Hematopoietic multipotent progenitor cell treated with erythropoietin and hydrocortisone succinate and interleukin-3 and kit ligand, for 4 days (in vitro differentiated cells): ENCODE measurements at places on chromosomes 2 and 18.
A peak's percentile ranks its signal among the peaks of the same experiment; 100 is the strongest.

DNA sequence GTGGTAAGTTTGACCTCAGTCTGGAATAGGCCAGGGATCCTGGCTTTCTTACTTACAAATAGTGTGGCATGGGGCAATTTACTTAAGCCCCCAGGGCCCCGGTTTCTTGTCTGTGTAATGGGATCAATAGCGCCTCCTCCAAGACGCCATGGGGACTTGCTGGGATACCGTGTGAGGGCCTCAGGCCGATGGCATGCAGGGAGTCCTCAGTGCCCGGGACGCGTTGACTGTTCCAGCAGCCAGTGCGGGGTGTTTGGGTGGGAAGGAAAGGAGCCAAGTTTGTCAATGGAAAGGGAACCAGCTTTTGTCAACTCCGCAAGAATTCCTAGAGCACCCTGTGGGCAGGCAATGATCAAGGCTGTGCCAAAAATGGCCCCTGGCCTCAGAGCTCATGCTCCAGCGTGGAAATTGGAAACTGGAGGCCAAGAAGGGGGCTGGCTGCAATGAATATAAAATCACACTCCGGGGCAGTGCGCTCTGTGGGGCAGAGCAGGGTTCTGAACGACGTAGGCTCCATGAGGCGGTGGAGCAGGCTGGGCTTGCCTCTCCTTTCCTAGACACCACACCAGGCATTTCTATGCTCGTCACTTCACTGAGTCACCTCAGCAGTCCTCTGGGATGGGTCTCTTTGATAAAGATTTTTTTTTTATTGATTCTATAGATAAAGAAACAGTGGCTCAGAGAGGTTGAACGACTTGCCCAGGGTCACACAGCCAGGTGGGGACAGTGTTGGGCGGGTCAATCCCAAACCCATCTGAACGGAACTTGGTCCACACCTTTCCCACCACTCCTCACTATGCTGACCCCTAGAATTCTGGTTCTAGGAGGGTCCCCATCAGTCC, 56.7 kb upstream of the ASAP2 start:
- DNase-seq, result no peak

- peak; percentile 35 for DNase-seq
These were observed 18.6 kb downstream of the LYPD1 start for GRCh38 chr2:132651115-132652045.

- peak; percentile 88 for DNase-seq
These were observed 150.0 kb upstream of the ALKAL2 start for GRCh38 chr2:437756-438393.

DNA sequence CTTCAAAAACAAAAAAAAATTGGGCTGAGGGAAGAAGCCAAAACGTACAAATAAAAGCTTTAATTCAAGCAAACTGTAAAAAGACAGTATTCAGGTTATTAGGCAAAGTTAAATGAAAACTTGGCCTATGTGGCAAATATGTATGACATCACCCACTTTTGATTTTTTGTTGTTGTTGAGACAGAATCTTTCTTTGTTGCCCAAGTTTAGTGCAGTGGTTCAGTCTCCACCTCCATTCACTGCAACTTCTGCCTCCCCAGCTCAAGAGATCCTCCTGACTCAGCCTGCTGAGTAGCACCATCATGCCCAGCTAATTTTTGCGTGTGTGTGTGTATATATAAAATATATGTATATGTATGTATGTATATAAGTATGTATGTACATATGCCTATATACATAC, 440.4 kb upstream of the NRXN1 start:
- no peak for DNase-seq

DNA sequence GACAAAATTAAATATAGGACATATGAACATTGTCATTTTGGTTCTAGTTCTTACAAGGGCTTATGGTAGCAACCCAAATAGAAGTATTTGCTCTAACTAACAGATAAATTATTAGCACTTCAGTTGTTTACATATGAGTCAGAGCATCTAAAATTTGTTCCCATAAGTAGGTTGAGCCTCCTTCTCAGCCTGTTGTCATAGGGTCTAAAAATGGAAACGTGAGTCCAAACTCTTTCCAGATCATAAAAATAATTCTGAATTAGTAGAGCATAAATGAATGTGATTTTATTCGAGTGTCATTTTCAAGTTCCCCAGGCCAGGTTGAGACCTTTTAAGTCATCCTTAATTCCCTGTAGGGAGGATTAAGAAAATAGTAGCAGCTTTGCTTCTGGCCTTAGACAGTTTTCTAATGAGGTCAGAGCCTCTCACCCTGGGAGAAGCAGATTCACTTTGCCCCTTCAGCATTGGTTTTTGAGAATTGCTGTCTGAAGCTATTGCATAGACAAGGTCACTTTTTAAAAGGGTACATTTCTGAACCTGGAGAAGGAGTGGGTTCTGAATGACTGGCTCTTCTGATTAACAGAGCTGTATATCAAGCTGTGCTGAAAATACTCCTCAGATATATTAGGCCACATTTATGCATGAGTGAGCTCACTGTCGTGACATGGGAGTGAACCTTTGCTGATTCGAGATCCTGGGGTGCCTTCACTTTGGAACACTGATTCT, 164.3 kb downstream of the NEDD4L start:
- DNase-seq, result no peak

DNA sequence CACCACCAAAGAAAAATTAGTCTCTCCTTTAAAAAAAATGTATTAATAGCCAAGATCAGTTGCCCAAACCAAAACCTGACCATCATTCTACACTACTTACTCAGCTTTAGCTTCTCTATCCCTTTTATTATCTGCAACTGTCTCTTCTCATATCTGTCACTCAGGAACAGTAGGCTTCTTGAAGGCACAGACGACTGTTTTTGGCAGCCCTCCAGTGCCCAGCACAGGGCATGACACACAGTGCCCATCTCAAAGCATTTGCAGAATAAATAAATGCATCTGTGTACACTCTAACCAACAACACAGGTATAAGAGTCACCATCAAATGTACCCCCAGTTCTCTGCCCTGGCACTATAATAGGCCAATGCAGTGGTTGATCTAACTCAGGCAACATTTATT, 117.2 kb downstream of the UXS1 start:
- peak; percentile 49 for DNase-seq

- DNase-seq, result no peak
These were observed 22.5 kb downstream of the AQP12A start for GRCh38 chr2:240713928-240714746.

DNA sequence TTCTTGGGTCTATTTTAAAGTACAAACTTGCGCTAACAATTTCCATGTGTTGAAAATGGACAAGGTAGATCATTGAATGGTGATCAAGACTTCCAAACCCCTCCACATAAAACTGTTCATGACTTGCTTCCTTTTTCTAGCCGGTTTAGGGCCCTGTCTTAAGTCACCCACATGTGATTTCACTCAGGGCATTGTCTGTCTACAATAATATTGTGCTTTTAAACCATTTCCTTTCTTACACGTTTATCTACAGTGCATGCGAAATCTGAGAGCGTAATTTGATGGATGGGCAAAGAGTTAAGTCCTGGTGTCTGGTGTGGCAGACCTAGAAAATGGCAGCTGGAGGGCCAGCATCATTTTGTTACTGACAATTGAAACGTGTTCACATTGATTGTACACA, 2.0 kb upstream of the ZNF516 start:
- DNase-seq, result no peak

- peak; percentile 64 for DNase-seq
These were observed 352.6 kb upstream of the CRIM1 start for GRCh38 chr2:36002941-36003340.

DNA sequence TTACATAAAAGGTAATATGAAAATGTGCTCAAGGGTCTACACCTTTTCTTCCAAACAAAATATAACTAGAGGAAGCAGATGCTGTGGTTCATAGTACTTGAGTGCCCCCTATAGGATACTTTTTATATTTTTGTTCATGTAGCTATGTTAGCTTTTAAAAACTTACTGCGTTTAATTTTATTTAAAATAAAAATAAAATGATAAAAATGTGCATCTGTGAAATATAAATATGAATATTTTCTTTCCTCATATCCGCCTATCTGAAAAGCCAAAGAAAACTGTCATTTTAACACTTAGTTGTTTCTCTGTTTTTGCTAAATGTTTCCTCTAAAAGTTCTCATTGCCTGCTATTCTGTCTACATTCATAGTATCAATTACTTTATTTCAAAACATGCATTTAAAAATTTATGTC, 9.6 kb upstream of the LRP1B start:
- DNase-seq, result peak; percentile 65

GRCh38 chr2:113123726-113124125, 3.7 kb upstream of the IL1RN start:
- peak; percentile 9 for DNase-seq

GRCh38 chr2:170999654-171000053, 70.6 kb downstream of the GORASP2 start:
- DNase-seq, result no peak

DNA sequence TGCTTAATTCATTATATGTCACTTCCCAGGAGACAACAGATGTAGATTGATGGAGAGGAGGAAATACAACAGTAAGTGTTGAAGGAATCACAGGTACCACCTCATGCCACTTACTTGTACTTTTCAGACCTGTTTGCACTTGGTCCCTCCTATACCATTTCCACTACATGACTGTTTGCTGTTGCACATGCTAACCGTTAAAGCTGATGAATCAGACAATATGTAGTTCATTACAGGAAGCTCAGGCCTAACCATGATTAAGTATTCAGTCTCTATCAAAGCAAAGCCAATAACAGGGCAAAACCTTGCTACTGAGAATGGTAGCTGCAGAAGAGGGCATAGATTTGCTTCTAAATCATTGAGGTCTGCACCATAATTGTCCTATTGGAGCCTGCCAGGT, 30.2 kb upstream of the GRP start:
- no peak for DNase-seq

GRCh38 chr18:55544014-55544413, 44.0 kb downstream of the TCF4 start:
- DNase-seq, result no peak

DNA sequence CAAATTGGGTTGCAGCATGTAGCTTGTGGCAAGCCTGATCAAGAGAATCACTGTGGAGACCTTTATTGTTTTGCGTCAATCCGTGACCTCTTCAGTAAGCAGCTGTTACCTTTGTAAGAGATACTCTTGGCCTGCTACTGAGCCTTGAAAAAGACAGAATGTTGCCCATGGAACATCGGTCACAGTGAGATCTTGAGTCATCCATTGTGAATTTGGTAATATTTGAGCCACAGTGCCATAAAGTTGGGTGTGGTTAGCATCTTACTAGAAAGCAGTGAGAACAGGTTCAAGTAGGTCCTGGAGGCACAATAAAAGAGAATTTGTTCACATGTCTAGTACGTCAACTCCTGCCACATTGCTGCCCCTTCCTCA, 12.7 kb upstream of the EFR3B start:
- DNase-seq, result no peak

DNA sequence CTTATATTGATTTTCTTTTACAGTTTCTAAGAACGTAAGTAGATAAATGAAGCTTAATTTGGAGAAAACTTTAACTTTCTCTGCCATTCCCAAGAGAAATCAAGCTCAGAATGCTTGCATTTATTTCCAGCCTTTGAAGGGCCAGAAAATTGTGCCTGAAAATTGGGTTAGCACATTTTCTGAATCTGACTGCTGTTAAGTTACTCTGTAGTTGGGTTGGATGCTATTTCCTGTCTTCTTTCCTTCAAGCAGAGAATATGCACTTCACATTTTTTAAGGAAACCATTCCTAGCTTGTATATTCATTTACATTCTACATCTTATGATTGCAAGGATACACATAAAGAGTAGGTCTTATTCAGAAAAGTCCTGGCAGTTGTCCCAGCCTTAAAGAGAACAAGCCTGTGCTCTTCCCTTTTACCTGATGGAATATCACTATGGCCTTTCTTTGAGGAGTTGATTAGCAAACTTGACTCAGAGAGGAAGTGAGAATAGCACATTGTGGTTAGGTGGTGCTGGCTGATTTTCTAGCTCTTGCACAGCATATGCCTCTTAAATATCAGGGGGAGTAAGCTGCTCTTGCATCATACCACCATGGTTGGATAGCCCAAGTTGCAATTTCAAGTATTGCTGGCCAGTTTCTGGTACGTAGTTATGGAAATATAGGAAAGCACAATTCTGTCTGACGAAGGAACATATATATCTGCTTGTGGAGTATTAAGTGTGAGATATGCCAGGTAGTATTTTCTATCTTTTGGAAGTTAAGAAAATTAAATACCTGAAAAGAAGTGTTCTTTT, 133.7 kb downstream of the COMMD1 start:
- peak; percentile 94 for DNase-seq

GRCh38 chr2:46336283-46336959, 39.2 kb downstream of the EPAS1 start:
- no peak for DNase-seq

GRCh38 chr2:157800838-157801495, 75.2 kb downstream of the ACVR1 start:
- DNase-seq, result no peak
